Activated CD4-positive, alpha-beta T cell treated with anti-CD3 and anti-CD28 coated beads, Interleukin-2, amount 10 ng/mL, durations not matched to agents 24 days and 14 days (primary cell): ENCODE measurements at places on chromosomes 4 and X.

- peak; percentile 80 for DNase-seq
These were observed 63.4 kb downstream of the NUDT10 start for GRCh38 chrX:51395810-51396728.

DNA sequence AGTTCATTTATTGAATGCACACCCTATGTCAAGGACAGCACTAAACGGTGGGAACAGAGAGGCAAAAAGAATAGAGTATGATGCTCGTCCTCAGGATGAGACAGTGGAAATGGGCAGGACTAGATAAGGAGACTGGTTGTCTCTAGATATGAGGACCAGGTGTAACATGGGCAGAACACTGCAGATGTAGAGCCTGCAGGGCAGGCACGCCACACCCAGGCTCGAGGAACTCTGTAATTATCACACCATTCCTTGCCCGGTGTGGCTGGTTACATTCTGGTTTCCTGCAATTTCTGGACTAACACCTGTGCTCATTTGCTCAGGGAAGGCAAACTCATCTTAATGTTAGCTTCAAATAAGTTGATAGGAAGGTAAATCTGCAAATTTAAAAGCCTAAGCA is 334.4 kb downstream of the DHX15 start:
- no peak for DNase-seq

- no peak for DNase-seq
These were observed 834.6 kb upstream of the AMOT start for GRCh38 chrX:113675278-113675677.

DNA sequence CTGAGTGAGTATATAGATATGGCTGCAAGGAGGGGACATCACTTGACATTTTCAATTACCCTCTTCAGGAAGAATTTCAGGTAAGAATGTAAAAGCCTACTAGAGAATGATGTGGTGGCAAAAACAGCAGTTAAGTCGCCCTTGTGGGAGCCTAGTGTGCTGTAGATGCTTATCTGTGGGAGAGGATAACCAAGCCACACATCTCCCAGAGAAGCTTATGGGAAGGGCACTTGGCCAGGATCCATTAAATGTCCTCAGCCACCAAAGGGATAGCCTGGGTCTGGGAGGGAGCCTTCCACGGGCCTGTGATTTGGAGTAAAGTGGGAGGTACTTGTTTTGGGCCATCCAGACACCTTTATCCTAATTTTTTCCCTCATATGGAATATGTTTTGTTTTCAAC is 41.3 kb upstream of the BCLAF3 start:
- DNase-seq: no peak

DNA sequence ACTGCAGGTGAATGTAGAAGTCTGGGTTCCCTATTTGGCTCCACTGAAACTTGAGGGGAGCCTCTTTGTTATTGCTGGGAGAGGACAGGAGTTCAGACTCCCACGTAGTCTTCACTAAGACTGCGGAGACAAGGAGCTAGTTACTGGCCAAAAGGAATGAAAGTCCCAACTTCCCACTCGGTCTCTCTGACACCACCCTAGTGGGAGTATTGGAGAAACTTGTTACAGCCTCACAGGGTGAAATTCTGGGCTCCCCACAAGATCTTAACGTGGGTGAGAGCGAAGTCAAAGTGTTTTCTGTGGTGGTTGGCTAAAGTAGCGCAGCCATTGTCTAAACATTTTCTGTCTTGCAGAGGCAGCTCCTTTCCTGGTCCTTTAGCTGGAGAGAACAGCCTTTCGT is 13.5 kb downstream of the MYOZ2 start:
- no peak for DNase-seq

DNA sequence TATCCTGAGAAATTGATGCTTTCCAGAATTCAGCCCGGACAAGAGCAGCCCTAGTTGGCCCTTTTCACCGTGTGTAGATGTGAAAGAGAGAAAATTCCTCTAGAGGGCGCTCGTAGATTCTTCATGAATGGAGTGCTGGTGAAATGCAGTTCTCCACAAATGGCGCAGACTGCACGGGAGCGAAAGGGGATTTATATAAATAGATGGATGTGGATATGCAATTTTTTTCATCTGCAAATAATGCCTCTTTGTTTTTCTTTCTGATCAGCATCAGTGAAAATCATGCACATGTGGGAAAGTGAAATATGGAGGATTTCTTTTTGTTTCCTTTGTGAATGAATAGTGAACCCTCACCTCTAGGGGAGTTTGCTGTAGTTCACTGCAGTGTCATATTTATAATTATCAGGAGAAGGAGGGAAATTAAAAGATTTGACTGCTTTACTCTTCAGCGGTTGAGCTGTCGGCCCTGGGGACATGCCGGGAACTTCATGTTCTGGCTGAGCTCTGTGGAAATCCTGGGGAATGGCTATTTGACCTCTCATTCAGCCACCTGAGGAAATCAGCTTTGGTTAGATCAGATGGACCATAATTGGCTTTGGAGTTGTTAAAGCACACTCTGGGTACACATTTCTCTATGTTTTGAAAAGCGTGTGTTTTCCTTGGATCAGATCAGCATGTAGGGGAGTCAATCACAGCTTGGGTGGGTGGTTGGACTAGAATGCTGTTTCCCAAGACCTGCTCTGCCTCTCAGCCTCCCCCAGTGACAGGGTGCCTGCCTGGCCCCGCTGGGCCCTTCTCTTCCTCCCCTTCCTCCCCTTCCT is 115.0 kb upstream of the SHISA3 start:
- DNase-seq: peak; percentile 84

DNA sequence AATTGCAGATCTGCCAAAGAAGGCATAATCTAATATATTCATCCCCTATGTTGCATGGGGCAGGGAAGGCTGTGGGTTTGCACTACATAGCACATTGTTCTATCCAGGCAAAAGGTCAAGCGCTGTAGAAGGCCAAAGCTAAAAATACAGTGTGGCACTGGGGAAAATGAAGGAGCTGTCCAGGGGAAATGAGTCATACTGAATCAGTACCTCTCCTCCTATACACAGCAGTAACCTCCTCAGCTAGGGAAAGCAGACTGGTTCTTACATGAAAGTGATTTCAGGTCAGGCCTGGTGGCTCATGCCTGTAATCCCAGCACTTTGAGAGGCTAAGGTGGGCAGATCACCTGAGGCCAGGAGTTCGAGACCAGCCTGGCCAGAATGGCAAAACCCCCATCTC is 31.0 kb upstream of the SLC25A4 start:
- DNase-seq: no peak

DNA sequence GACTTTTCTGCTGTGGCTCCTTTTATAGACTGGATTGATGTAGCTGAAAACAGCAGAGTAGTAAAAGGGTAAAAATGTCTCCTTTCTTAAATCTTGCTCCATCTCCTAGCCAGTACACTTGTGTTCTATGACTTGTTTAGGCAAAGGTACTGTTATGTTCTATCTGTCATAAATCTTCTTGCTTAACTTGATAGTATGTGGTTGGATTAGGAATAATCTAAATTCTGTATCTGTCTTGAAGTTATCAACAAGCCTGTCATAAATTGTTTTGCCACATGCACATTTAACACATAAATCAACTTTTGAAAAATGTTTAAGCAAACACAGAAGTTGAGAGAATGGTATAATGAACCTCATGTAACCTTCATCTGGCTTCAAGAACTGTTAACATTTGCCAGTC is 157.0 kb downstream of the FRAS1 start:
- DNase-seq: no peak
